ENCODE measurements at places on chromosomes 16 and 17.

DNA sequence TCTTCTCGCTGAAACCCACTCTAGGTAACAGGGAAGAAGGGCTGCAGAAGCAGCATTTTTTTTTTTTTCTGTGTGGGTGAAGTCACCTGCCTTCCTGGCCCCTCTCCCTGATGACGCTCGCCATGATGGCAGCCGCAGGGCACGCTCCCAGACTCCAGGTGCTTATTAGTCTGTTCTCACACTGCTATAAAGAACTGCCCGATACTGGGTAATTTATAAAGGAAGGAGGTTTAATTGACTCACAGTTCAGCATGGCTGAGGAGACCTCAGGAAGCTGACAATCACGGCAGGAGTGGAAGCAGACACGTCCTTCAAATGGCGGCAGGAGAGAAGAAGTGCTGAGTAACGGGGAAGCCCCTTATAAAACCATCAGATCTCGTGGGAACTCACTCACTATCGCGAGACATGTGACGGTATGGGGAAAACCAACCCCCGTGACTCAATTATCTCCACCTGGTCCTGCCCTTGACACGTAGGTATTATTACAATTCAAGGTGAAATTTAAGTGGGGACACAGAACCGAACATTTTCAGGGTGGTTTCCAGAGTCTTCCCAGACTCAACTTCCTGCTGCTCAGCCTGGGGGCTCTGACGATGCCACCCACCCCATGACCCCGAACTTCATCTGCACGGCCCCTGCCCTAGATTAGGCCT, 34.9 kb upstream of the NLRP1 start:
- no peak for DNase-seq

DNA sequence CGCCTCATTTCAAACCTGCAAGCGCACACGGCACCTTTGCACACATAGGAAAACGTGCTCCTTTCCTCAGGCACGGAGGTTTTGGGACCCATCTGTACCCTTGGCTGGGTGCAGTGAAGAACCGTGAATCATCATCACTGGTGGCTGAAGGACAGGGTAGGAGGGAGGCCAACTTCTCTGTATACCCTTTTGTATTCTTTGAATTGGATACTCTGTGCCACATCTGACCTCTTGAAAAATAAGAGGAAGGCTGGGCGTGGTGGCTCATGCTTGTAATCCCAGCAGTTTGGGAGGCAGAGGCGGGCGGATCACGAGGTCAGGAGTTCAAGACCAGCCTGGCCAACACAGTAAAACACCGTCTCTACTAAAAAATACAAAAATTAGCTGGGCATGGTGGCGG, 11.7 kb downstream of the GPRC5B start:
- no peak for DNase-seq

DNA sequence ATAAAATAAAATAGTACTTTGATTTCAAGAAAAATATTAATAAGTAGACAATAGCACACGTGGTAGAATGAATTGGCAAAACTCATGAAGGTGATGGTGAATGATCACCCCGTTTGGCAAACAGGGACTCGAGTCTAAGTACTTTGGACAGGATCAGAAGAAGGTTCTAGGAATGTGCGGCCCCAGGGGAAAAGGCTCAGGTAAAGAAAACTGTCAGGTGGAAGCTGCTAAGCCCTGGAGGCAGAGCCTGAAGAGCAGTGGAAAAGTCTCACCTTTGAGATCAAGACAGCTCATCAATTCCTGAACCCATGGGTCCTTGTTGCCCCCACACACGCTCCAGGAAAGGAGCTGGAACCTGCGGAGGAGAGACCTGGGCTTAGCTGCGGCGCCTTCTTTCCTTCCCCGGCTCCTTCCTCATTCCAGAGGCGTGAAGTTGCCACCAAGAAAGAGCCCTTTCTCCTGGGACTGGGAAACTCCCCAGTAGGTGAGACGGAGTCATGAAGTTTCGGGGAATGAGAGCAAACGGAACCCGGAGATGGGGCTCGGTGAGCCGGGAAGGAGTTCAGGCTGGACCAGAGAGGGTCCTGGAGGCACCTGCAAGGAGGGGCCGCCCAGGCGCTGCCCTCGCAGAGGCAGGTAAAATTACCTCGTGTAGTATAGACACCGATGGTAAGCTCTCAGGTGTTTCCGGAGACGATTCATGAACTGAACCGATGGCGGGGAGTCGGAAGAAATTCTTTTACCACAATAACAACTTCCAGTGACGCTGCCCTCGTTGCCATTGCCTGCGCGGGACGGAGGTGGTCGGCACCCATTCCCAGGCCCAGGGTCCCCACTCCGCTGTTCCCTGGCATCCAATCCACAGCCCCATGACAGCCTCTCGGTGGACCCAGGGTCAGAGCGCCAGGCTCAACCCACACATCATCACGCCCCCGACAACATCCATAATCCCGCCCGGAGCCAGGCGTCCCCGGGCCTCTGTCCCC, 1.2 kb upstream of the ZMYND15 start:
- DNase-seq: no peak

- DNase-seq: no peak
Measured at GRCh38 chr16:65688301-65688700, 566.4 kb upstream of the CDH11 start.

DNA sequence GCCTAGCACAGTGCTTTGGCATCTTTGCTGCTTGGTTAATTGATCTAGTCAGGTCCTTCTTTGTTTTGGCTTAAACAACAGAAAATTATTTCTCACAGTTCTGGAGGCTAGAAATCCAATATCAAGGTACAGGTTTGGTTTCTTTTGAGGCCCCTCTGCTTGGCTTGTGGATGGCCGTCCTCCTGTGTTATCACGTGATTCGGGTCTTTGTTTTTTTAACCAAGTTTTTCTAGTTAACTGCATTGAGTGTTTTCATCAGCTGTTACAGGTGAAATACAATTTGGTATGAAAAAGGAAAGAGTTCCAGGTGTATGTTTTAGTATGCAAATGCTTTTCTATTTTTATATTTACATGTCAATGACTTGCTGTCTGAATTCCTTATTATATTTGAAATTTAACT, 2.8 kb downstream of the NLK start:
- no peak for DNase-seq

DNA sequence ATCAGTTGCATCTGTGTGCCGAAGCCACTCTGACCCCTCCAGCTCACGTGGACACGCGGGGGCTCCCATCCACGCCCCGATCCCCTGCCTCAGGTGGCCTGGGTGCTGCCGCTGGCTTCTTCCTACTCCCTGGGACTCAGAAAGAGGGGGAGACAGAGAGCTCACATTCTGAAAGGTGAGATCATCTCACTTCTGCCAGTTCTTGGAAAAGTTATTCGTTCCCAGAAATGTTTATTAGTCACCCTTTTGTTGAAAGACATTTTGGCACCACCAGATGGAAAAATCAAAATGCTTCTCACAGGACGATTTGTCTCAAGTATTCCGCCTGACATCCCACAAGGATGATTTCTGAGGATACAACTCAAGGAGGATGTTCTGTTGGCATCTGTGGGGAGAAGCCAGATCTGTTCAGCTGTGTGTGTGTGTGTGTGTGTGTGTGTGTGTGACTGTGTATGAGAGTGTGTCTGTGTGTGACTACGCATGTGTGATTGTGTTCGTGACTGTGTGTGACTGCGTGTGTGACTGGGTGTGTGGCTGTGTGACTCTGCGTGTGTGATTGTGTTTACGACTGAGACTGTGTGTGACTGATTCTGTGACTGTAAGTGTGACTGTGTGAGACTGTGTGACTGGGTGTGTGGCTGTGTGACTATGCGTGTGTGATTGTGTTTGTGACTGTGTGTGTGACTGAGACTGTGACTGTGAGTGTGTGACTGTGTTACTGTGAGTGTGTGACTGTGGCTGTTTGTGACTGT, 207.3 kb downstream of the NTN1 start:
- DNase-seq: no peak

Data from stimulated activated CD8-positive, alpha-beta memory T cell treated with anti-CD3 and anti-CD28 coated beads, Interleukin-2, amount 100 ng/mL, for 48 hours (primary cell).